GM13976 (cell line): ENCODE measurements at places on chromosomes 11 and 22.

GRCh38 chr11:106242718-106243415 lies 165.4 kb downstream of the AASDHPPT start:
- DNase-seq: no peak

DNA sequence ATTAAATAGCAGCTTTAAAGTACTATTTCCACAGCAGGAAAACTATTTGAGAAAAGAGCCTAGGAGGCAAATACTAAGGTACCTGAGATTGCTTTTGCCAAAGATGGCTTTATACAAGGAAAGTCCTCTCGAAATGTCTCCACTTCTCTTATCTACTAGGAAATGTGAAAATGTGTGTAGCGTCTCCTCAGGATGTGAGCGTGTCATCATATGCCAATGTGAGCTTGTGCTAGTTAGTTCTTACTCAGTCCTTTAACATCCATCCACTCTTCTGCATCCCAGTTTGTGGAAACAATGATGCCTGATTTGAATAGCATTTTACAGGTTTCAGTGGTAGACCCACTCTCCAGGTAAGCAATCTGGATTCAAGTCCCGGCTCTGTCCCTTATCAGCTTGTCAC lies 421.0 kb downstream of the DYNC2H1 start:
- no peak for DNase-seq

GRCh38 chr22:49613511-49614270 lies 214.0 kb downstream of the BRD1 start:
- no peak for DNase-seq

DNA sequence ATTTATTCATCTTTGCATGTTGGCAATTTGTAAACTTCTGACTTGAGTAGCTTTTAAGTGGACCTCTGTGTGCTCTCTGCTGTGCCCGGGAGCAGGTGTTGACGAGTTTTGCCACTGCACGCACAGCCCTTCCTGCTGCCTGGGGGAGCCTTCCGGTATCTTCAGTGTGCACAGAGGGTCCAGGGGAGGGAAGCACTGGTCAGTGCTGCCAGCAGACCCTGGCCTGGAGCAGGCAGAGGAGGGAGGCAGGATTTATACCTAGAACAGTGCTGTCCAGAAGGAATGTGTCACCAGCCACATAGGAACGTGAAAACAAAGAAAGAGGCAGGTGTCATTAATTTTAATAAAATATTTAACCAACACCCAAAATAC lies 403.6 kb downstream of the TBC1D22A start:
- DNase-seq: no peak

DNA sequence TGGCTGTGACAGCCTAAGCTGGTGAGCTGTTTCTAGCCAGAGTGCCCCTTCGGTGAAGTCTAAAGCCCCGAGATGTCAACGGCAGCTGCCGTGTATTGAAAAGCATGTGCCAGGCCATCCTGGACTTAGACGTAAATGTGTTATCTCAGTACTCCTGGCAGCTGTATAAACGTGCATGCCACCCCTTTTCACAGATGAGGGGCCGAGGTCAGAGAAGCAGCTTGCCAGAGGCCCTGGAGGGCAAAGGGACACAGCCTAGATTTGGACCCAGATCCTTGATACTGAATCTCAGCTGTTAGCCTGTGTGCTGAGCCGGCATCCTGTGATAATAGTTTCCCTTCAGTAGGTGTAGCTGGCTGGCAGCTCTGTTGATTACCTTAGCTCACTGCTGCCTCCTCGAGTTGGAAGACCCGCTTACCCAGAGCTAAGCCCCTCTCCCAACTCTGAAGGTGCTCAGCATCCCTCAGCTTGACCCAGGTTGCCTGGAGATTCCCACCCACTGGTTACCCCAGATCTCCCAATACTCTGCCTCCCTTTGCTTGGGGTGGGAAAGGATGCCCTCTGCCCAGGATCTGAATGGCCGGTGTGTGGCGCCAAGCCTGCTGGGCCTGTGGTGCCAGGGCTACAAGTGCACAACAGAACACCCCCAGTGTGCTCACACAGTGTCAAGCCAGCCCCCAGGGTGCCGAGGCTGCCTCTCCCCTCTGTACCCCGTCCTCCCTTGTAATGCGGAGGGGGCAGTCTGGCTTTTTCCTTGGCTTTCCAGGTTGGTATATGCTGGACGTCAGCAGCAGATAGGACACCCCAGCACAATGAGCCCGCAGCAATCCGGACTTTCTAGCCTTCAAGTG lies 59.8 kb upstream of the WNT7B start:
- no peak for DNase-seq

GRCh38 chr11:66883016-66883965 lies 26.4 kb downstream of the LRFN4 start:
- DNase-seq: peak; percentile 80
